ENCODE measurements at places on chromosomes 1 and 21. TPM values are rescaled to one million over a fixed set of nuclear protein-coding genes. Genes with fewer than 3 reads are reported as not detected.

Gene OR2T33
- not detected for total RNA-seq

Gene ANKRD45
- total RNA-seq = 0.60 TPM

Gene PSRC1
- 17.6 TPM for total RNA-seq

Gene VTCN1
- 28.3 TPM for total RNA-seq

Gene NUDT4B
- not detected for total RNA-seq

Gene MATN1
- 5.6 TPM for total RNA-seq

Gene NES
- total RNA-seq = 56.9 TPM

Gene CACNA1E
- total RNA-seq = 0.60 TPM

Gene TESK2
- total RNA-seq = 4.3 TPM

GRCh38 chr1:10360045-10360444, 38.8 kb upstream of the PGD start:
- peaks cover 26% of the 10 kb centered on the region for H3K36me3 ChIP-seq
- no peak for DNase-seq

- no peak for DNase-seq
- no peak overlapping the region for H3K27ac ChIP-seq
- no peak overlapping the region for H3K4me3 ChIP-seq
- peaks cover 38% of the 10 kb centered on the region for H3K27me3 ChIP-seq
Observed at GRCh38 chr1:29417147-29417858, 181.0 kb downstream of the PTPRU start.

DNA sequence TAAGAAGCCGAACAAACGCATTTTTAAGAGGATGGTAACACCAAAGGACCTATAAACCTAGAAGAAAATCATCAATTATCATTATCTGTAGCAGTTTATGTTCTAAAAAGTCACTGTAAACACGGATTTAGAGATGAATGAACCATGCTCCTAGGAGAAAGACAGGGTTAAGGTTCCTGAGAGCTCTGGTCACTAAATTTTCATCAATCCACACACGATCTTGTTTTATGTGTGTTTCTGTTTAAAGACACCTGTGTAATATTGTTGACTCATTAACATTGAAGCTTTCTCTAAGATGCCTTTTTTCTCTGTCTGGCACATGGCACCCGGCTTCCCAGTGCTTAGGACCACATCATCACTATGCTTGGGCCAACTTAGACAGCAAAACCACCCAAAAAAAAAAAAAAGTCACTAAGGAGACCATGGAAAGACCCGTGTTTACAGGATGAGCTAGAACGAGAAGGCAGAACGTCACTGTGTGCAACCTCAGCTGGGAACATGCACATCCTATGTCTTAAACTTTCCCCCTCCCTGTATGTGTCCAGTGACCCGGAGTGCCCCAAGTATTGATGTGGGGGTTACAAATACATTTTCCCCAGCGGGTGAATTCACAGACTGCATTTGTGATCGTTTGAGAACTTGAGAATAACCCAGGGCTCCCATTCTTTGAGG, 55.8 kb upstream of the PDE9A start:
- H3K4me1 ChIP-seq = no peaks in the 10 kb centered on the region
- peaks cover under 1% of the 10 kb centered on the region for H3K27me3 ChIP-seq
- DNase-seq = no peak
- H3K4me3 ChIP-seq = no peak overlapping the region

- no peak for DNase-seq
- no peak overlapping the region for H3K27ac ChIP-seq
- H3K4me3 ChIP-seq = no peak overlapping the region
- H3K4me1 ChIP-seq = peaks cover 29% of the 10 kb centered on the region
- H3K27me3 ChIP-seq = no peaks in the 10 kb centered on the region
- peaks cover 25% of the 10 kb centered on the region for H3K36me3 ChIP-seq
Observed at GRCh38 chr1:246587032-246587431, 20.8 kb downstream of the CNST start.

DNA sequence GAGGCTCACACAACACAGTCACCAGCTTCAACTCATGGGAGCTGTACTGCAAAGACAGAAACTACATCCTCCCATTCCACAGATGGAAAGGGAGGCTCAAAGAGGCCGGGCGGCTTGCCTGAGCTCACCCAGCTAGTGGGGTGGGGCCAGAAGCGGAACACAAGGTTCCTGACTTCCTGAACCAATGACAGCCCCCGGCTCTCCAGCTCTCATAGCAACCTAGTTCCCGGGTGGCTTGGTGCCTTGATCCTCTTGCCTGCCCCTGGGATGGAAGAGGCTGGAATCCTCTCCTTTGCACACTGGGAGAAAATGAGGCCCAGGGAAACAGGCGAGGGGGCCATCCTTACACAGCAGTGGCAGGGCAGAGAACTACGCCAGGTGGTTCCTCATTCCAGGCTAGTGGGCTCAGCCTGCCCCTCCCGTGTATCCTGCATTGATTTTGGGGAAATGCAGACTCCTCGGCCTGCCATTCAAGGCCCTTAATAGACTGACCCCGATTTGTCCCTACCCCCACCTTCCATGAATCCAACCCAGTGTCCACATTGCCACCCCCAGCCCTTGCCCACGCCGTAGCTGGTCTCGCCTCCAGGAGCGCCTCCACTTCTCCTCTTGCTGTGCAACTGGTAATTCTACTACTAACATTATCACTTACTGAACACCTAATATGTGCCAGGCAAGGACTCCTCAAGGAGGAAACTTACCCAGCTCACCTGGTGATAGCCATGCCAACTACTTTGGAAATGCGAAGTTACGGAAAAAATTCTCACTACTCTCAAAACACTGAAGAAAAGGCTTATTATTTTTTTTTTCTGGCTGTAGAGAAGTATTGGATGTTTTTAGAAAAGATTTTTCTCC, 5.0 kb downstream of the RAP1GAP start:
- no peak overlapping the region for H3K27ac ChIP-seq
- H3K36me3 ChIP-seq = no peaks in the 10 kb centered on the region
- no peak overlapping the region for H3K4me3 ChIP-seq
- H3K27me3 ChIP-seq = peaks cover 70% of the 10 kb centered on the region

GRCh38 chr1:185369786-185370185, 52.7 kb upstream of the IVNS1ABP start:
- H3K4me1 ChIP-seq = peaks cover 19% of the 10 kb centered on the region
- H3K27me3 ChIP-seq = no peaks in the 10 kb centered on the region
- H3K27ac ChIP-seq = no peak overlapping the region
- no peaks in the 10 kb centered on the region for H3K36me3 ChIP-seq
- no peak overlapping the region for H3K4me3 ChIP-seq
- DNase-seq = no peak

GRCh38 chr1:227782226-227782625, 33.2 kb upstream of the PRSS38 start:
- DNase-seq = no peak
- no peaks in the 10 kb centered on the region for H3K36me3 ChIP-seq
- no peak overlapping the region for H3K27ac ChIP-seq
- peaks cover 13% of the 10 kb centered on the region for H3K27me3 ChIP-seq
- H3K4me3 ChIP-seq = no peak overlapping the region

GRCh38 chr1:182719553-182719952, 35.2 kb upstream of the RGS8 start:
- no peaks in the 10 kb centered on the region for H3K27me3 ChIP-seq
- H3K4me1 ChIP-seq = no peaks in the 10 kb centered on the region
- H3K36me3 ChIP-seq = no peaks in the 10 kb centered on the region
- no peak overlapping the region for H3K27ac ChIP-seq

DNA sequence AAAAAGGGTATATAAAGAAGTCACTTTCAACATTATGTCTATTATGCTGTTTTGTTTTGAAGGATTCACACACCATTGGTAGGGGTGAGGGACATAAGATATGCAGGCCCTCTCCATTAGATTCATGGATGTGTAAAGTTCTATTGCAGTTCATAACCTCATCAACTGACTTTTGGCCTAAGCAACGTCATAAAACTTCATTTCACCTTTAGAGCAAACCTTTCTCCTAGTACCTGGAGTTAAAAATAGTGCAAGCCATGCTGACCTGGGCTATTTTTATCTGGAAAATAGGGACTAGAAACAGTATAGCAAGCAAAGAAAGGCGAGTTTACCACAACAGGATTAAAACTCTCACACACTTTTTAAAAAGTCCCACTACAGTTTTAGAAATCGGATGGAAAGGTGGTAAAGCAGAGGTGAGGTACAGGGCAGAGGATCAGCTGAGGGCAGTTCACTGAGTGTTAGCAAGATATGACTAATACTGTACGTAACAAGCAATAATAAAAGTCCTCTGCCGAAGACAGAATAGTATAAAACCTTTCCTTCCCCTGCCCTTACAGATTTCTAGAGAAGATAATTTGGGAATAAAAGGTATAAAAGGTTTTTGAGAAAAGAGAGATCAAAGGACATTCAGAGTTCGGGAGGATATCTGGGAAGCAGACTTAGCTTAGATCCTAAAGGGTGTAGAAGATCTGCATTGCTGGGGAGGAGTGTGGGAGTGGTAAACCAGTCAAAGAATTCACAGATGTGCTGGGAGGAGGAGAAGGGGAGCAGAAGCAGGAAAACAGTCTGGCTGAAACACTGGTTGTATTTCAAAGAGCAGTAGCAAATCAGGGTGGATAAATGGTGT, 14.3 kb downstream of the EGLN1 start:
- peaks cover 12% of the 10 kb centered on the region for H3K4me1 ChIP-seq
- H3K27me3 ChIP-seq = no peaks in the 10 kb centered on the region
- DNase-seq = no peak

DNA sequence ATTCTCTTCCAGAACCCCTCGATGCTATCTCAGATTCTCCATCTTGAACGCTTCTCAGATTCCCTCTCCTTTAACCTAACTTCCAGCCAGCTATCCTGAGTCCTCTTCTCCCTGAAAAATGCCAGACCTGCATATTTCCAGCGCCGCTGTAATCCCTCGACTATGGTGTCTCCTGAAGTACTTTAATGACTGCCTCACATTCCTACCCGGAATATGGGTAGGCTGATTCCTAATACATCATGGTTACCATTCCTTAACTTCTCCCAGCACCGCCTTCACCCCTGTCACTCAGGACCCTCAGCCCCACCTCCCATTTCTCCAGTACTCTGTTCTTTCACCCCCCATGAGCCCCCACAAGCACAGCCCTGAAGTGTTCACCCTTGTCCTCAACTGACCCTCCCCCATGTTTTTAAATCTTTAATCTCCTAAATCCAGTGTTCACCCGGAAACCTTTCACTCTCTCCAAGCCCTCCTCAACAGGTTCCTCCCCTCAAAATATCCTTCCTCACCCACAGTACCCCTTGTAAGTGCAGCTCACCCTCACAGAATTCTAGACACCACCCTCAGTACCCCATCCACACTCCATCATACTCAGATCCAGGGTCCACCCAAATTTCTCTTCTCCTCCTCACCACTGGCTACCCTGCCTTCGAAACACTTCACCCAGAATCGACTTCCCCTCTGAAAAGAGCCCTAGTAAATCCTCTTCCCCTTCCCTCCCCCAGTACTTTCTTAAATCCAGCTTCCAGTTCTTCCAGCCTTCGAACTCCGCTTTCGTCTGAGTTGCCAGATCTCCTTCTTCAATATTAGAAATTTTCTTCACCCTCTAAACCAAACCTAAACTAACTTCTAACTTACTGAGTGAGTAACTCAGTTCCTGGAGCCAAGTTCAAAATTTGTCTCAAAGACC, 922 bp downstream of the CPT2 start:
- H3K36me3 ChIP-seq = peaks cover 9% of the 10 kb centered on the region
- peaks cover 23% of the 10 kb centered on the region for H3K4me1 ChIP-seq
- peak overlapping the region; percentile 83 for H3K4me3 ChIP-seq

DNA sequence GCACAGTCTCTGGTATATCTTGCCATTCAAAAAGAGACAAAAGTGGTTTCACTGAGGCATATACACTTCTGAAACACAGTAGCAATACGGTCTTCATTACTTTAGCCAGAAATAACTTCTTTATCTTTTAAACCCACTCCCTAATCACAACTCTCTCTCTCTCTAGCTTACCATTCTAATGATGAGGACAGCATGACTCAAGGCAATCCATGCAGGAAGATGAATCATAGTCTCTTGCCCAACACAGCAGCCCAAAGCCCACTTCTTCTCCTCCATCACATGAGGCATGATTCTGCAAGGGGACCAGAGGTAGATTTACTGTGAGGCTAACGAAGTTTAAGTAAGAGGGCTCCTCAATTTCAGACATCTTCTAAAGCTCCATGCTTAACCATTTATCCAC, 285.0 kb upstream of the NR5A2 start:
- peaks cover 16% of the 10 kb centered on the region for H3K27me3 ChIP-seq
- H3K36me3 ChIP-seq = no peaks in the 10 kb centered on the region
- DNase-seq = no peak

- H3K36me3 ChIP-seq = no peaks in the 10 kb centered on the region
- H3K27ac ChIP-seq = no peak overlapping the region
- no peak for DNase-seq
- H3K4me1 ChIP-seq = peaks cover 62% of the 10 kb centered on the region
- H3K27me3 ChIP-seq = peaks cover 16% of the 10 kb centered on the region
Observed at GRCh38 chr1:47682198-47682597, 244.4 kb downstream of the FOXD2 start.

DNA sequence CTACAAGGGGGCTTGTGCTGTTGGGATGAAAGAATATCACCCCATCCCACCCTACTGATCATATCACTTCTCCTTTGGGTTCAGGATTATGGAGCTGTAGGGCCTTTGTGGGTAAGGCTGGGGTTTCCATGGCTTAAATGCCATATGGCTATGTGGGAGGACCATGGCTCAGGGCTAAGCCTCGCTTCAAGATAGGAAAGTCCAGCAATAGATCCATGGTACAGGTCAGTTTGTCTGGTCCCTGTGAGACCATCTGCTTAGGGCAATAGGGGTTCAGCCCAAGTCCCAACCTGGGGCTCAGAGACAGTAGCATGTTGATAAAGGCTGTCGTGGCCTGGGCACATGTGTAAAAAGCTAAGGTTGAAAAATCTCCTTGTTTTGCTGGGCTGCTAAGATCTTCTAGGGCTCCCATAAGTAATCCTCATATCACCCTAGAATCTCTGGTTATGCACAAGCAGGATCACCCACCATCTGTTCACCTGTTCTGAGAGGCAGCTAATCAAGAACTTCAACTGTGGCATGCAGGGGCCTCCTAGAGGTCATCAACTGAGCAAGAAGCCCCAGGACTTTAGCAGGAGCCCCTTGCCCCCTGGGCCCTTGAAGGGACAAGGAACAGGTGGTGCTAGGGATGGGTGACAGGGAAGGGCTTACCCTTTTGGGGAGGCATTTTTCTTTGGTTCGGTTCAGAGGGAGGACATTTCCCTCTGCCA, 66.5 kb downstream of the UBE2T start:
- no peak for DNase-seq
- peaks cover 28% of the 10 kb centered on the region for H3K4me1 ChIP-seq
- peaks cover 24% of the 10 kb centered on the region for H3K27me3 ChIP-seq
- H3K27ac ChIP-seq = no peak overlapping the region
- H3K4me3 ChIP-seq = no peak overlapping the region

- no peaks in the 10 kb centered on the region for H3K27me3 ChIP-seq
- DNase-seq = no peak
- H3K27ac ChIP-seq = no peak overlapping the region
- no peaks in the 10 kb centered on the region for H3K36me3 ChIP-seq
Observed at GRCh38 chr1:116674751-116675150, 7.2 kb upstream of the IGSF3 start.

All from mesothelial cell of epicardium (in vitro differentiated cells).